ENCODE measurements at places on chromosomes 7 and 10.

GRCh38 chr7:6367701-6368211, 80.0 kb downstream of the DAGLB start:
- no peak for DNase-seq

DNA sequence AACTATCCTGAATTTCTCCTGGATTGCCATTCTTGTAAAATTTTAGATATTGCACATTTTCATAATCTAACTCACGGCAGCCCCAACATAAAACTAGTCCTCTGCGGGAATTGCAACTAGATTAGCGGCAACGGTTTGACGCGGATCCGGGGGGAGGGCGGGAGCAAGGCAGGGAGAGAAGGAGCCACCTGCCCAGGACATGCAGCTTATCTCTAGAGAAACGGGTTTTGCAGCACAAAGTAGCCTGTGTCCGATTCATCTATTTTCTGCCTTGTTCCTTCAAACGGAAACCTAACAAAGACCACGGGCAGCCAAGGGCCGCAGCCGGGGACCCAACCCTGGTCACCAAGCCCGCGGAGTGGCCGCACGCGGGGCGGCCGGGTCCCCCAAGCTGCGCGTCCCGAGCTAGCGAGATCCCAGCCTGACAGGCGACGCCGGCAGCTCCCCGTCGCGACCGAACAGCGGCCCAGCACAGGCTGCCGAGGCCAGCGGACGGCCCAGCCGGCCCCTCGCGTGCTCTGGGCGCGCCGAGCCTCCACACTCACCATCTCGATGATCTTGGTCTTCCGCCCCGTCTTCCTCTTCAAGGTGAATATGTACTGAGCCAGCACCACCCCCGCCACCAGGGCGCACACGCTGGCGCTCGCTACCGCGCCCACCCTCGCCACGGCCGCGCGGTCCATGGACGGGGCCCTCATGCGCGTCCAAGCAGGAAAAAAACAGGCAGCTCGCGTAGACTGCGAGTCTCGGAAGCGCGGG, at the start of gene NT5C3A:
TSS of gene NT5C3A (minus strand) at position 754 of the 759 bp plus-strand sequence. CDS start at position 683, 71 bp downstream.
- no peak for DNase-seq

- no peak for DNase-seq
Observed at GRCh38 chr7:29878081-29878688, 71.9 kb downstream of the WIPF3 start.

- no peak for DNase-seq
Observed at GRCh38 chr7:20276705-20277472, 53.8 kb upstream of the ITGB8 start.

- no peak for DNase-seq
Observed at GRCh38 chr10:121265360-121266123, 332.7 kb downstream of the FGFR2 start.

DNA sequence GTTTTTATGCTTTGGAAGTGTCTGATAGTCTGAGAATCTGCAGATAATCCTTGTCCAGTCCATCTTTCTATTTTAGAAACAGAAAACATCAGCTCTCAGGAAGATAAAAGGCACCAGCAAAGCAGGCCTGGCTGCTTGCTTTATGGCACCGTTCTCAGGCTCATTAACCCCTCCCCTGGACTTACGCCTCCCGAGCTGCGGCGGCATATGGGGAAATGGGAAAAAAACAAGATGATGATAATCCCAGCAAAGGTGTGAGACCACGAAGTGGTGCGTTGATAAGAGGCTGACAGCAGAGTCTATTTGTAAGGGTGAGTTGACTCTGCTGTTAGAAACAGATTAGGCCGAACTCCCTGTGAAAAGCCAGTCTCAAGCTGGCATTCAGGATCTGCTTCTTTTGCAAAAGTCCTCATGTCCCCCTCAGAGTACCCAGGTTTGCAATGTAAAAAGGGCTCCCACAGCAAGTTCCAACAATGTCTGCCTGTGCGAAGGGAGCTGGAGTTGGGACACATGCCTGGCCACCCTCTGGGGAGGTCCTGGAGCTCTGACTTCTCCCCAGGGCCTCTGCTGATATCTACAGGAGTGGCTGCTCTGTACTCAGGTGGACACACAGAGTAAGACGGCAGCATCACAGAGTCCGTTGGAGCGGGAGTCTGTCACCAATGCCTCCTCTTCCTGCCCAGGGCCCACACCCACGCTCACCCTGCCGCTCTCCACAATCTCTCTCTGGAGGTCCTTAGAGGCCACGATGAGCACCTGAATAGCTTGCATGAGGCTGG, 54.3 kb downstream of the SPDYE5 start:
- DNase-seq = no peak

DNA sequence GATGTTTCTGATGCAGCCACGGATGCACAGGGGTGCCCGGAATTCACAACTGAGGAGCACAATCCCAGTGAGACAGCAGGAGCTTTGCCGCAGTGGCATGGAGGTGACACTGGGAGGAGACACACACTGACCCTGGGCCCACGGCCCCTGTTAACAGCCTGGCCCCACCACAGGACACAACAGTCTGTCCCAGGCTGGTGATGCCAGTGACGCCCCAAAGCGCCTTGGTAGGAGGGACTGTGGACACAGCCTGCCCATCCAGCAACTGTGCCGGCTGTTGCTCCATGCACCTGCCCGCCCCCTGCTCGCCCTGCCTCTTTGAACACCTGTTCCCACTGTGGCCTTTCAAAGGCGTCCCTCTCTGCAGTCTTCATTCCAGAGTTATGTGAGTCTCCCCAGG, 49.8 kb downstream of the KLF6 start:
- no peak for DNase-seq

- no peak for DNase-seq
Observed at GRCh38 chr10:20995123-20995987, 98.2 kb upstream of the NEBL start.

DNA sequence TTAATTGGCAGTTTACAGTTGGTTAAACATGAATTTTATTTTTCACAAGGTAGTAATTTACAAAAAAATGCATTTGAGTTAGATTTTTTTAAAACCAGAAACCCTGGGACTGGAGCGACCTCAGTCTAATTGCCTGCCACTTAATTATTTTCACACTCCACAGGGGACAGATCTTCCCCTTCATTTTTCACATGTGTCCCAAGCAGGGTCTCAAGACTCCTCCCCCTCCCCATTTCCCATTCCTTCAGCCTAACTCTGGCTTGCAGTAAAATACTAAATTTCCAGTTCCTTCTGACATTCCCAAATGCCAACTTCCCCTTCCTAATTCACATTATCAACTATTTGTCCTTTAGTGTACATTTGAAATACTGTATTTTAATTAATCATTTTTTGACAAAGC, 948 bp downstream of the ZNF138 start:
- no peak for DNase-seq

GRCh38 chr10:114188001-114188400, 8.8 kb downstream of the TDRD1 start:
- no peak for DNase-seq

DNA sequence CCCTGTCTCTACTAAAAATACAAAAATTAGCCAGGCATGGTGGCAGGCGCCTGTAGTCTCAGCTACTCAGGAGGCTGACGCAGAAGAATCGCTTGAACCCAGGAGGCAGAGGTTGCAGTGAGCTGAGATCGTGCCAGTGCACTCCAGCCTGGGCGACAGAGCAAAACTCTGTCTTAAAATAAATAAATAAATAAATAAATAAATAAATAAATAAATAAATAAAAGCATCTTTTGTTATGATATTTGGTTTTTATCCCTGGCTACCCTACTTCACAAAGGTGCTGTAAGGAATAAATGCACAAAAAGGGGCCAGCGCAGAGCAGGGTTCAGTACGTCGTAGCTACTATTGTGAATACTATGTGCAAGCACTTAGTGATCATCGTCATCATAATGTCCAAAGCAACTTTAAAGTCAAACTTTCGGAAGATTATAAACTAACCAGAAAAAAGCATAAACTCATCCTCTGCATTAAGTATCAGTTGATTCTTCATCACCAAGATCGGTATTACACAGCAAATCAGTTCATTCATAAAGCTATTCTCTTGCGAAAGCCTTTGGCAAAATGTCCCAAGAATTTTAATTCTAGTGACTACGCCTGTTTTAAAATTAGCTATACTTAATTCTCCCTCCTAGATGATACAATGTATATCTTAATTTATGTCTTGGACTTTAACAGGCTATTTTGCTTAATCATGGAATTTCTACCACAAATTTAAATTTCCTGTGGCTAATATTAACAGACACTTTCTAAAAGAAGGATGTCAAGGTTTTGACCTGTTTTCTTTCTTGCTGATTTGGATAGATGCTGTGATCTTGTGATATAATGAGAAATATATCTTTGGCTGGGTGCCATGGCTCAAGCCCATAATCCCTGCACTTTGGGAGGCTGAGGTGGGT, 7.6 kb upstream of the NFE2L3 start:
- DNase-seq = no peak

GRCh38 chr7:107846324-107846723, 43.3 kb upstream of the SLC26A3 start:
- no peak for DNase-seq

GRCh38 chr10:117830787-117831212, 215.9 kb downstream of the RAB11FIP2 start:
- DNase-seq = no peak

DNA sequence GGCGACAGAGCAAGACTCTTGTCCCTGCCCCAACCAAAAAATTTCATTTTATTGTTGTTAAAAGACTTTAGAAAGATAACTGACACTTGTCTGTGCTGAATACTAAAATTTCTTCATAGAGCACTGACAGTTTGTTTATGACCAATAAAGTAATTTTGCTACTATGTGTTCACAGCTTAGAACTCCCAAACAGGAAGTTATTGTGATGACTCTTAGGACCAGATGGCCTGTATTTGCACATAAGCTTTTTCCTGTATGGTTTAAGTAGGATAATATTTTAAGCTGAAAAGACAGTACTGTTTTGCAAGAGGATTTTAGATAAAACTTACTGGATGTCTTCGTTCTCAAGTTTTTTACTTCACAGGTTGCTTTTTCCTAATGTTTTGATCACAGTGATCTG, 80.7 kb downstream of the MMRN2 start:
- no peak for DNase-seq

GRCh38 chr7:140390466-140391190, 7.7 kb downstream of the SLC37A3 start:
- no peak for DNase-seq

DNA sequence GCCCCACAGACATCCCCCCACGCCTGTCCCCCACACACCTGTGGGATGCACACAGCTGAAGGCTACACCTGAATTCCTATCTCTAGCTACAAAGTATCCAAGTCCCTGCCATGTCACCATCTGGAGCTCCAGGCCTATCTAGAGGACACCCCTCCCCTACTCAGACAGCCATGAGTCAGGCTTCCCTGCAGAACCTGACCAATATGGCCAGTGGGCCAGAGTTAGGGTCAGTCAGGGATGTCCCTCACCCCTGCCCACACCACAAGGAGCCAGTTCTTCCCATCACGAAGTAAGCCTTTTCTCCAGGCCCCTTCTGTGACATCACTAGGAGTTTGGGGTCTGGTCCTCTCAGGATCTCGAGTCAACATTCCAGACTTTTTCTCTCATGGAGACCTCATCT, 10.6 kb upstream of the SLC18A3 start:
- DNase-seq = peak; percentile 54

DNA sequence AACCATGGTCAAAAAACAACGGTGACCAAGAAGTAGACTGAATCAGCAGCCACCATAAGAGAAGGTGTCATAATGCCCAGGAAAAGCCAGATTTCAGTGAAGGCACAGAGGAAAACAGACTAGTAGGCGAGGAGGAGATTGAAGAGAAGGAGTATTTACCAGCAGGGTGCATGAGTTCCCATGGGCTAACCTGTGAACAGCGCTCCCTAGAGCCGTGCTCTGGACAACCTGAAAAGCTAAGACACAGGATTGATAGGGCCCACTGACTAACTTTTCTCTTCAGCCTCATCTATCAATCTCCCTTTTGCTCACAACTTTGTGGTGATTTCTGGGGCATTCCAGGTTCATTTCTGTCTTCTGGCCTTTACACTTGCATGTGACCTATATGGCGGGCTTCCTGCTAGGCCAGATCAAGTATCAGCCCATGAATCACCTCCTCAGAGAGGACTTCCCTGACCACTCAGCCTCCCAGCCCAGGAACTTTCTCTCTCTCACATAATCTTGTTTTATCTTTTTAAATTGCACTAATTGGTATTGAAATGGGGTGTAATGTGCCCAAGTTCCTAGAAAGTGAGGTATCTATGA, 12.8 kb downstream of the ANKRD22 start:
- no peak for DNase-seq

- no peak for DNase-seq
Observed at GRCh38 chr7:117200786-117201458, 121.9 kb downstream of the WNT2 start.

GRCh38 chr7:139648941-139649425, 125.5 kb downstream of the CLEC2L start:
- DNase-seq = no peak

DNA sequence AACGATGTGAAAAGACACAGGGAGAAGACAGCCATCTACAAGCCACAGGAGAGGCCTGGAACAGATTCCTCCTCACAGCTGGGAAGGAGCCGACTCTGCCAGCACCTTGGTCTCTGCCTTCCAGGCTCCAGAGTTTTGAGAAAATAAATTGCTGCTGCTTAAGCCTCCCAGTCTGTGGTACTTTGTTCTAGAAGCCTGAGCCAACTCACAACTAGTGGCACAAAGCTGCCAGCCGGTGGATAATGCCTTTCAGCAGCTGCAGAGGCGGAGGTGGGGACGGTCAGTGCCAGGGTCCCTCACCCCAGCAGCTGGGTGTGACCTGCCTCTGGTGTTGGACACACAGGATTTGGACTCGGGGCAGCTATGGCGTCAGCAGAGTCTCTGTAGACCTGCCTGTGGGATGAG, 255.4 kb upstream of the PITRM1 start:
- no peak for DNase-seq

Data from left forelimb (tissue), 1 donor.